ENCODE measurements at places on chromosomes 13 and 19.

DNA sequence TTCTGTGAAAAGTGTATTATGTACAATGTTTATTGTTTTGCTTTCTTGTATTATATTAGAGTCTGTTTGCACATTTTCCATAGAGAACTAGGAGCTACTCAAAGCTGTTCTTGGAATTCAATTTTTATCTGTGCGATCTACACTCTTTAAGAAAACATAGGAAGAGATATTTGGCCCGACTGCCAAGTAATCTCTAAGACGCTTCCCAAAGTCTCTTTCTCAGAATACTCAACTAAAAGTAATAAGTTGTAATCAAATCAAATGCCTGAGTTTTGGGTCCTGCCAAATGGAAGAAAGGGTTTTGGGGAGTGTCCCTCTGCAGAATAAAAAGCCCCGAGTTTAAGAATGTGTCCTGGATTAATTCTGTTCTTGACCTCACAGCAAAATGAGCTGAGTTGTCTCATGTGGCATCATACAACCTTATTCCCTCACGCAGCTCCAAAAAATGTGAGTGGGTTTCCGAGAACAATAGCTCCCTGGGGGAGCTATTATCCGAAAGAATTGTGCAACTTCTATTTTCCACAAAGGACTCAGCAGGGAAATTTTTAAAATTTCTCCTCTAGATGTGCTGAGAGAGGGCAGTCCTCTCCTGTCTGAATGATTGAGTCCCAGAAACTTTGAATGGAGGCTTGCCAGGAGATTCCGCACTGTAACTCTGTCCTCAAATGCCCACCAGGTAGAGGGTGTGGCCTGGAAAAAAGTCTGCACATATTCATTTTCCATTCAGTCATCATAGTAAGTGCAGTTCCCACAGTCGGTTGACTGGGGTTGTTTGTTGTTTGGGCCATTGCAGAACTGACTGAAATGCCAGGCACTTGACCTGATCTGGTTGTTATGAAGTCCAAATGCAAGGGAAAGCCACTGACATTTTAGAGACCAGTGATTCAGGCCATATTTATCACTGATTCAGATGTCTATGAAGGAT, 280.0 kb upstream of the SOX21 start:
- no peak for DNase-seq

DNA sequence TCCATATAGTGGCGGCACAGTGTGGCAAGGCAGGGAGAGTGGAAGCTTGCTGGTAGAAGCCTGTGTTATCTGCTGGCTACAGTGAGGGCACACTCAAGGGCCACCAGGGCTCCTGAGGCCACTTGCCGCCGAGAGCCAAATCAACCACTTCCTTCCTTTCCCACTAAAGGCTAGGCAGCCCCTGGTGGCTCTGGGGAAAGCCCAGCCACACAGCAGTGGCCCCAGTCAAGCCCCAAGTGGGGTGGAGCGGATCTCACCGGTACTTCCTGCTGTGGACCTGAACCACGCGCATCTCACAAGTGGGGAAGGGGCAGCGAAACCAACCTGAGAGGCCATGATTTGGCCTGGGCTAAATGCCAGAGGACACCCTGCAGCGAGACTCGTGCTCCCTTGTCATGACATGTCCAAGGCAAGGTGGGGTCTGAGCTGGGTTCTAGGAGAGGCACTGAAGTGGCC, 21.9 kb upstream of the SLC35E1 start:
- no peak for DNase-seq

GRCh38 chr19:49469828-49470614, 4.0 kb upstream of the FLT3LG start:
- DNase-seq, result no peak

DNA sequence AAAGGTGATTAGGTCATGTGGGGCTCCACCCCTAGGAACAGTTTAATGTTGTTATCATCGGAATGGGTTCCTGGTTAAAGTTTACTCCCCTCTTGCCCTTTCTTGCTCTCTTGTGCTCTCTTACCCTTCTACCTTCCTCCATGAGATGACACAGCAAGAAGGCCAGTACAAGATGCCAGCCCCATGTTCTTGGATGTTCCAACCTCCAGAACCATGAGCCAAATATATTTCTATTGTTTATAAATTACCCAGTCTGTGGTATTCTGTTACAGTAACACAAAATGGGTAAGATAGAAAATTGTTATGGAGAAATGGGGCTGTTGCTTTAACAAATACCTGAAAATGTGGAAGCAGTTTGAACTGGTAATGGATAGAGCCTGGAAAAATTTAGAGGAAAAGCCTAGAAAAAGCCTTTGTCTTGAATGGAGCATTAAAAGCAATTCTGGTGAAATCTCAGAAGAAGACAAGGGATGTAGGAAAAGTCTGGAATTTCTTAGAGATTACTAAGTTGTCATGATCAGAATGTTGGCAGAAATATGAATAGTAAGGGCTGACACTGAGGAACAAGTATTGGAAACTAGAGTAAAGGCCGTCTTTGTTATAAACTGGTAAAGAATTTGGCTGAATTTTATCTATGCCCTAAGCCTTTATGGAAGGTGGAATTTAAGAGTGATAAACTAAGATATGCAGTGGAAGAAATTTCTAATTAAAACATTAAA, 53.5 kb upstream of the TSC22D1 start:
- no peak for DNase-seq

DNA sequence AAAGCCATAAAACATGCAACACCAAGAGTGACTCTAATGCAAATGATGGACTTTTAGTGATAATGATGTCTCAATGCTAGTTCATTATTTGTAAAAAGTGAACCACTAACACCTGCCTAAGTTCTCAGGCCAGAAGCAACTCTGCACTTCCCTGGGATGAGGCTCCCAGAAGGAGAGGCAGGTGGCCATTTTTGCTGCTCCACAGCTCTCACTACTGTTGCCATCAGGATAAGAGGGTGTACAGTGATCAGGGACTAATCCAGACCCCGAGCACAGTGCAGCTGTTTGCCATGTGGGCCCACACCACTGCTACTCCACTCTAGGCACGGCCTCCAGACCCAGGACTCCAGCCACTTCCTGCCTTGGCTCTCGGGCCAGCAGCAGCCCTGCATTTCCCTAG, 828.3 kb upstream of the MIR17HG start:
- no peak for DNase-seq

- DNase-seq, result no peak
These were observed 15.5 kb downstream of the BTBD2 start for GRCh38 chr19:1999856-2000515.

GRCh38 chr13:109655206-109655600, 131.2 kb downstream of the IRS2 start:
- DNase-seq, result no peak

DNA sequence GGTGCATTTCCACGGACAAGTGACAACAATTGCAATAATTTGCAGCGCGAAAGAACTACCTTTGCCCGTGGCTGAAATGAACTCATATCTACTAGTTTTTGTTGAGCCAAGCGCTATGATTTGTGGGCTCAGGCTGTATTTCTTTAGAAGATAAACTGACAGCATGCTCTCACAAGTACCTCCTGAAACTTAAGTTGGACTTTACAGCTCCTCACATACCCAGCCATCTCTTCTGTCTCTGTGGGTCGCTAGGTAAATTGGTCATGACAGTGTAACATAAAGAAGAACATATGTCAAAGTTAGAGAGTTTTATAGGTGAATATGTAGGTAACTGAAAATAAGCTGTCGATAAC, 839 bp downstream of the COG6 start:
- no peak for DNase-seq

- DNase-seq, result no peak
These were observed 287.4 kb downstream of the PCDH17 start for GRCh38 chr13:57918913-57919312.

GRCh38 chr19:24052811-24053210, 34.2 kb upstream of the ZNF254 start:
- no peak for DNase-seq

- no peak for DNase-seq
These were observed 7.0 kb downstream of the LPAR6 start for GRCh38 chr13:48405875-48406274.

DNA sequence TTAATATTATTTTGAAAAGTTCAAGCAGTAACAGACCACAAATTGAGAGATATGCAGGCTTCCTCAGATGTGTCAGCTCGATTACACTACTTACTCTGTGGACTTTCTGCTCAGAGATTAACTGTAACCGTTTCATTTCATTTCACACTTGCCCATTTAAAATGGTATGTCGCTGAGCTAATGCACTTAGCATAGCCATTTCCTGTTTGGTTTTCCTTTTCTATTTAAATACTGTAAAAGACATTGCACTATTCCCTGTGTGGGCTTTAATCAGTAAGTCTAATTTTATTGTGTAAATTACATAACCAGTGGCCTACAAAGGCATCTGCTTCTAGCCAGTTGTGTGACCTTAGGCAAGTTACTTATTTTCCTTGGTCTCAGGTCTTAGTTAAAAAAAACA, 237.6 kb downstream of the LACC1 start:
- DNase-seq, result peak; percentile 36

- DNase-seq, result no peak
These were observed 150.4 kb downstream of the PDS5B start for GRCh38 chr13:32736648-32737047.

- DNase-seq, result no peak
These were observed 45.5 kb upstream of the SLC7A9 start for GRCh38 chr19:32914879-32915660.

GRCh38 chr13:33958964-33959363, 141.0 kb downstream of the RFC3 start:
- no peak for DNase-seq
